ENCODE measurements at places on chromosomes 2 and 18.

DNA sequence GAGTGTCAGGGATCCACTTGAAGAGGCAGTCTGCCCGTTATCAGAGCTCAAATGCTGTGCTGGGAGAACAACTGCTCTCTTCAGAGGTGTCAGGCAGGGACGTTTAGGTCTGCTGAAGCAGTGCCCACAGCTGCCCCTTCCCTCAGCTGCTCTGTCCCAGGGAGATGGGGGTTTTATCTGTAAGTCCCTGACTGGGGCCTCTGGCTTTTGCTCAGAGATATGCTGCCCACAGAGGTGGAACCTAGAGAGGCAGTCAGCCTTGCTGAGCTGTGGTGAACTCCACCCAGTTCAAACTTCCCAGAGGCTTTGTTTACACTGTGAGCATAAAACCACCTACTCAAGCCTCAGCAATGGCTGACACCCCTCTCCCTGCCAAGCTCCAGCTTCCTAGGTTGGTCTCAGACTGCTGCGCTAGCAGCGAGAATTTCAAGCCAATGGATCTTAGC, 38.1 kb downstream of the PLEK start:
- peak; percentile 73 for DNase-seq

DNA sequence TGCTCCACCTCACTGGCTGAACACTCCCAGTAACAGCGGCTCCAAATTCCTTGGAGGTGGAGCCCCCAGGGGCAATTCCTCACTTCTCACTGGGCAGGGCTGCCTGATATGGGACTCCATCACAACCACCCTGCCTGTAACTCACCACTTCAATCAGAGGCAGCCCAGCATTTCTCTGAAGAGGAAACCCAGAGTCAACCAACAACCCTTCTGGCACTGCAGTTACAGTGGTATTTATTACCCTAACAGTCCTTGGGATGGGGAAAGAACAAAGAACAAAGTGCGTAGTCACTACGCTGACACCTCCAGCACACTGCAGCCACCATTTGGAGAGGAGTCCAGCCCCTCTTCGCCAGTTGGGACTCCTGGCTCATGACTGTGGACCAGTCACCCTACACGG, 85.7 kb upstream of the GALNT13 start:
- DNase-seq = no peak

GRCh38 chr2:68387408-68388350, 22.6 kb downstream of the PLEK start:
- peak; percentile 90 for DNase-seq

GRCh38 chr2:143300536-143300935, 171.3 kb downstream of the ARHGAP15 start:
- DNase-seq = no peak

GRCh38 chr2:101256316-101256715, 3.6 kb downstream of the CNOT11 start:
- no peak for DNase-seq

DNA sequence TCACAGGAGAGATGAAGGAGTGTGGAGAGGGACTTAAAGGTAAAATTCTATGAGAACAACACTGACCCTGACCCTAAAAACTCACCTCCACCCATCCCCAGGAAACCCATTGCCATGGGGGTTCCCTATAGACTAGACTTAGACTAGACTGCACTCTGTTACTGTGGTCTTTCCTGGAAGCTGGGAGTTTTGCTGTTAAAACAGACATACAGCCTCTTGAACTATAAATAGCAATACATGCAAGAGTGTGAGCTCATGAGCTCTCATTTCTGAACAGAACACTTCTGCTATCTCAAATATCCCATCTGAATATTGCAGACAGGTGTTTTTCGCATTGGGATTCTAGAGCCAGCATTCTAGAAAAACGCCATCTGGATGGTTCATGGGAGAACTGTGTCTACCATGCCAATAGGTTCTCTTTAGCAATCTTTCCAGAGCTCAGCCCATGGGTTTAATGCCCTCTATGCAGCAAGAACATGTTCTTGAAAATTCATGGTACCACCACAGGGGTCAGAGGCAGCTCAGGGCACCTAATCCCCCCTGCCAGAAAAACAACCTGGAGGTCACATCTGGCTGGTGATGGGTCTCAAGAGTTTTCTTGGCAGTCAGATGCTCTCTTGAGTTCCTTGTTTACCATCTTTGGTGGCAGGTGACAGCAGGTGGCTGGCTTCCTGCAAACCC, 51.9 kb downstream of the SLC14A2 start:
- no peak for DNase-seq

DNA sequence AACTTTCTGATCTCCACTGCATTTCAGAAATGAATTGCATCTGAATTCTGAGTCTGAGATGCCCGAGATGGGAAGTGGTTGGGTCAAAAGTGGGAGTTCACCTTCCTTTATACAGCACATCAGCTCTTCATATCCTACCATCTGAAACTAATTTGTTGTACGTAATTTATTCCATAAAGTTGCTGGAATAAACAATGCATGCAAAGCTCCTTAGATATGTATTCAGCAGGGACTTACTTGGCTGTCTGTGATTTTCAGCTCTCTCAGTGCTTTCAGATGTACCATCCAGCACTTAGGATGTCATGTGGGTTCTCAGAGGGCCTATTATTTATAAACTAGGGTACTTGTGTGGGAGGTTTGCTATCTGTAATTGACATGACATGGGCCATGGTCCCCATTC, 46.9 kb upstream of the EFEMP1 start:
- no peak for DNase-seq

DNA sequence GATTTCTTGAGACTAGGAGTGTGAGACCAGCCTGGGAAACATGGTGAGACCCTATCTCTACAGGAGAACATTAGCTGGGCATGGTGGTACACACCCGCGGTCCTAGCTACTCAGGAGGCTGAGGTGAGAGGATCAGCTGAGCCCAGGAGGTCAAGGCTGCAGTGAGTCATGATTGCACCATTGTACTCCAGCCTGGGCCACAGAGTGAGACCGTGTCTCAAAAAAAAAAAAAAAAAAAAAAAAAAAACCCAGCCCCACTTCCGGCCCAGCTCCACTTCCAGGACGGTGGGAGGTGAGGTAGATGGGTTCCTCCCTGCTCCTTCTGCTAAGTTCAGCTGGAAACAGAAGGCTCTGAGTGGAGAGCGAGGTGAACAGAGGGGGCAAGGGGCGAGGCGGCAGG, 41.4 kb upstream of the NFATC1 start:
- no peak for DNase-seq

DNA sequence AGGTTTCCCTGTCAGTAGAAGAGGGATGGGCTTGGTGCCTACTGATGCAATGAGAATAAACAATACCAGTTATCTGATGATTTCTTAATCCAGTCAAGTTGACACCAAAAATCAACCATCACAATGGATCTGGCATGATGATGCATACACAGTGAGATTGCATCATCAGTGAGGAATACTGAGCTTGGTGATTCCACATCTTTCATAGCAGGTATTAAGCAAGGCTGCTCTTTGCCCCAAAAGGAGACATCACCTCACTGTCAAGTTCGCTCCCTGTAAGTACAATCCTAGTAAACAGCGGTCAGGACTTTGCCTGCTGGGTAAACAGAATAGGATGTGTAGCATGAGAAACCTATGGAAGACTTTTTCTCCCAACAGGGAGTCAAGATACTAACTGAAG, 282.7 kb upstream of the CDH2 start:
- DNase-seq = no peak

- no peak for DNase-seq
Measured at GRCh38 chr2:236168110-236169080, at the start of gene GBX2. TSS of gene GBX2 (minus strand) at chr2:236168386. CDS start at chr2:236167971, 415 bp downstream.

GRCh38 chr2:201674794-201675193, 23.6 kb downstream of the MPP4 start:
- no peak for DNase-seq

- DNase-seq = no peak
Measured at GRCh38 chr2:104945121-104945520, 91.2 kb downstream of the POU3F3 start.

DNA sequence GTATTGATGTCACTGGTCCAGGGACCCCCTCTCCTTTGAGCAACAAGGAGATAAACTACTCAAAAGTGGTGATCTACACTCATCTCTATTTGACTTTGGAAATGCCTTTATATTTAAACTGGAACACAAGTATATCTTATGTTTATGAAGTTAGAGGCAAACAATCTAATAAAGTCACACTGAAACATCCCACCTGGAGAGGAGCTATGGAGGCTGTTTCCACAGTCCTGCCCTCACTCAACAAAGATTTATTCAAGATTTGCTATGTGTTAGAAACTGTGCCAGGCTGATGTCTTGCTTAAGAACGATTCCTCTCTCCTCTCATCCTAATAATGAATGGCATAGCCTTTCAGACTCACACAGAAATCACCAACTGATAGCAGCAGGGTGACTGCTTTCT, 140.8 kb downstream of the ALPK2 start:
- DNase-seq = no peak

GRCh38 chr2:216711348-216711747, 16.0 kb upstream of the IGFBP5 start:
- DNase-seq = no peak

- DNase-seq = no peak
Measured at GRCh38 chr2:147223119-147223518, 621.7 kb upstream of the ACVR2A start.

- no peak for DNase-seq
Measured at GRCh38 chr2:195985741-195986140, 82.9 kb downstream of the DNAH7 start.

DNA sequence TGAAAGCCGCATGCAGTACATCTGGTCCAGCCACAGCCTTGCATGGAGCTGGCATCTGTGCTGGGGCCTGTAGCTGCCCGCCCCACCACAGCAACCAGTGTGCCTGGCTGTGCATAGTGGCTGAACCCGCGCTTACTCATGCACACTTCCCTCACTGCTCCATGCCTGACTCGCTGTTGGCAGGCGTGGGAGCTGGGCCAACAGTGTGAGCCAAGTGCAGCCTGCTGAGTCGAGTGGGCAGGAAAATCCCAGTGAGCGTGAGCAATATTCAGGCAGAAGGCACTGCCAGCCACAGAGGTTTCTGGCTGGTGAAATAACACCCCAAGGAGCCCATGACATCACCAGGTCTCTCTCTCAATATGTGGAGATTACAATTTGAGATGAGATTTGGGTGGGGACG, 1674.1 kb upstream of the TMEFF2 start:
- no peak for DNase-seq

DNA sequence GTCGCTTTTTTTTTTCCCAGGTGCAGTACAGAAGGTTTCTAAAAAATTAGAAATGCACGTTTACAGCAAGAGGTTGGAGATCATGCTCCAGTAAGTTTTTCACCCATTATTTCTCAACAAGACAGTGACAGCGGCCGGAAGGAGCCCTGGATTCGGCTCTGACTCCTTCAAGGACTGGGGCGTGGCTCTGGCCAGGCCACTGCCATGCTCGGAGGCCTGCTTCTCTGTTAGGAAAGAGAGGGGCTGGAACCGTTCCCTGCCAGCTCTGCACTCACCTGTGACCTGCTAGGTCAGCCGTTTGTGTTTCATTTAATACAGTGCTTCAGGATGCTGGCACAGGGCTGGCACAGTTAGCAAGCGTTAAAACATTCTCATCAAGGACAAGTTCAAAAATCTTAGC, 6.7 kb upstream of the IAH1 start:
- DNase-seq = no peak

GRCh38 chr2:152743002-152743401, 24.6 kb downstream of the ARL6IP6 start:
- no peak for DNase-seq

DNA sequence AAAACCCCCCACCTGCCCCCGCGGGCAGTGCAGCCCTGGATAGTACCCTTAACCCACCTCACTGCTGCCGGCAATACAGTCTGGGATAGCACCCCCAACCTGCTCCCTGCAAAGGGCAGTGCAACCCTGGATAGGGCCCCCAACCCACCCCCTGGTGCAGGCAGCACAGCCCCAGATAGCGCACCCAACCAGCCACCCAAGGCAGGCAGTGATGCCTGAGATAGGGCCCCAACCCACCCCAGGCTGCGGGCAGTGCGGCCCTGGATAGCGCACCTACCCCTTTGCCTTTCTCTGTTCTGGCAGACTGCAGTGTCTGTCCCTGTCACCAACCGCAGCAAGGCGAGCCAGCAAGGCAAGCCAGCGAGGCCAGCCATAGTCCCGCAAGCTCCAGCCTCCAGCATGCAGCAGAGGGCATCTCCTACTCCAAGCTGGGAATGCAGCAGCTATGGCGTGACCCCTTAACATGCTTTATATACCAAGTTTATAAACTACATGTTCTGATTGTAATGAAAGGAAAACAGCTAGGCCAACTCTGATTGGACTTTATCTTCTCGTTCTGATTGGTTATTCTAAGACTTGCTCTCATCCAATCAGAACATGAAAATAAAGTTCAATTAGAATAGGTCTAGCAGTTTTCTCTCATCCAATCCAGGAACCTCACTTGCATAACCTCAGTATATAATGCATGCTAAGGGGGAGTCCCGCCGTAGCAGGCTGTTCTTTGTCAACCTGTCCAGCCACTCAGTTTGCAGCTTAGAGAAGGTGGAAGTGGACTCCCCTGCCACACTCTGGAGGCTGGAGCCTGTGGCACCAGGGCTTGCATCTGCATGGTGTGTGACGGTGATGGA, 34.1 kb upstream of the ANKRD62 start:
- no peak for DNase-seq

GRCh38 chr2:32108111-32108510, 44.8 kb downstream of the SPAST start:
- DNase-seq = no peak

- DNase-seq = no peak
Measured at GRCh38 chr2:239647052-239647819, 246.4 kb upstream of the HDAC4 start.

DNA sequence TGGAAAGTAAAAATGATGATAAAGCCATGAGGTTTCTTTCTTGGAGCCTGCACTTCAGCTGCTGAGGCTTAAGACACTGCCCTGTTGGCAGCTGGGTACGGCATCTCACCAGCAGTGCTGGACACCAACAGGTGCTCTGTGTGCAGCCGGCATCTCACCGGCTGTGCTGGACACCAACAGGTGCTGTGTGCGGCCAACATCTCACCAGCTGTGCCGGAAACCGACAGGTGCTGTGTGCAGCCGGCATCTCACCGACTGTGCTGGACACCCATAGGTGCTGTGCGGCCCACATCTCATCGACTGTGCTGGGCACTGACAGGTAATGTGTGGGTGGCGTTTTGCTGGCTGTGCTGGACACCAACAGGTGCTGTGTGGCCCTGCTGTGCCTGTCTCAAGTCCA, 190.8 kb downstream of the TMEM18 start:
- DNase-seq = no peak

DNA sequence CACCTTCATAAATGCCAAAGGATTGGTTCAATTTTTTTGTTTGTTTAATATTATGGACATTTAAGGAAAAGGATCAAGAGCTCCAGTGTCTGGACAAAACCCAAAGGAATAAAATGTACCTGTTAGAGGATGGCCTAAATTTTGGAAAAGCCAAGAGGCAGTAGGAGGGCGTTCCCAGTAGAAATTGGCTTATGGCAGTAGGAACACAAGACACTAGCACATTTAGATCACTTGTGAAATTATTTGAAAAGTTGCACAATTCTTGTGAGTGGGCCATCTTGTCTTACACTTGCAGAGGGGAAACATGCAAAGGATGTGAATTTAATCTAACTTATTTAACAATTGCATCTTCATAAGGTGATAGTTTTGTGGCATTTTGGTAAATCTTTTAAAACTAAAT, 3.2 kb downstream of the BZW1 start:
- no peak for DNase-seq

GRCh38 chr18:56423626-56424025, 214.8 kb downstream of the TXNL1 start:
- DNase-seq = no peak

GRCh38 chr18:43481069-43481468, 203.8 kb upstream of the SYT4 start:
- no peak for DNase-seq

GRCh38 chr2:46520130-46520711, 40.9 kb downstream of the TMEM247 start:
- no peak for DNase-seq

Data from B cell (primary cell).